ENCODE measurements at places on chromosomes 1 and 21.

GRCh38 chr1:189960769-189961168 lies 516.9 kb downstream of the BRINP3 start:
- DNase-seq: no peak

DNA sequence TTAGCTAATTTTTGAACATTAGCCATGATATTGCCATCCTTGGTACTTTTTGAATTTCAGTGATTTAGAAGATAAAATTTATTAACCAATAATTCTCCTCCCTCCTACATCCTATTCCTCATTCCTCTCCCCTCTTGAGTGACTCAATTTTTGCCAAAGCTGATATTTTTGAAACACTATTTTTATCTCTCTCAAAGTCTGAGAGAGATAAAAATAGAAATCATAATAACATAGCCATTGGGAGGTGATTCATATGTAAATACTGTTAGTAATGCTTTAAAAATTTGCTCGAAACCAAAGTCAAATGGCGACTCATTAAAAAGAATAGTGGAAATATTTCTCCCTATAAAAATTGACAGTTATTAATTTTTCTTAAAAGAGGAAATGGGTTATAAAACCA lies 97.4 kb downstream of the PATJ start:
- DNase-seq: no peak

GRCh38 chr1:93559045-93559444 lies 111.1 kb downstream of the FNBP1L start:
- no peak for DNase-seq

DNA sequence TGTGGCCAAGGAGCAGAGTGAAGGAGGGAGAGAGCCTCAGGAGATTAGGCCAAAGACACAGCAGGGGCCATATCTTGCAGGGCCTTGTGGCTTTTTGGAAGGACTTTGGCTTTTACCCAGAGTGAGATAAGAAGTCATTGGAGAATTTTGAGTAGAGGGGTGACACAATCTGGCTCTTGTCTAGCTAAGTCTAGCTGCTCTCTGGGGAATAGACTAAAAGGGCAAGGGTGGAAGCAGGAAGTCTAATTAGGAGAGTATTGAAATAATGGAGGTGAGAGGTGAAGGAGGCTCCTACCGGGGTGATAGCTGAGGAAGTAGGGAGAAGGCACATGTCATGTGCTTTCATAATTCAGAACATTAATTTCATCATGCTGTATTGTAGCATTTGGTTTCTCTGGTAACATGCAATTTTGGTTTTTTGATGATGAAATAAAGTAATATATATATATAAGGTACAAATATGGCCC lies 34.3 kb upstream of the KCNA3 start:
- DNase-seq: no peak

GRCh38 chr1:159201642-159202041 lies 3.0 kb upstream of the ACKR1 start:
- no peak for DNase-seq

DNA sequence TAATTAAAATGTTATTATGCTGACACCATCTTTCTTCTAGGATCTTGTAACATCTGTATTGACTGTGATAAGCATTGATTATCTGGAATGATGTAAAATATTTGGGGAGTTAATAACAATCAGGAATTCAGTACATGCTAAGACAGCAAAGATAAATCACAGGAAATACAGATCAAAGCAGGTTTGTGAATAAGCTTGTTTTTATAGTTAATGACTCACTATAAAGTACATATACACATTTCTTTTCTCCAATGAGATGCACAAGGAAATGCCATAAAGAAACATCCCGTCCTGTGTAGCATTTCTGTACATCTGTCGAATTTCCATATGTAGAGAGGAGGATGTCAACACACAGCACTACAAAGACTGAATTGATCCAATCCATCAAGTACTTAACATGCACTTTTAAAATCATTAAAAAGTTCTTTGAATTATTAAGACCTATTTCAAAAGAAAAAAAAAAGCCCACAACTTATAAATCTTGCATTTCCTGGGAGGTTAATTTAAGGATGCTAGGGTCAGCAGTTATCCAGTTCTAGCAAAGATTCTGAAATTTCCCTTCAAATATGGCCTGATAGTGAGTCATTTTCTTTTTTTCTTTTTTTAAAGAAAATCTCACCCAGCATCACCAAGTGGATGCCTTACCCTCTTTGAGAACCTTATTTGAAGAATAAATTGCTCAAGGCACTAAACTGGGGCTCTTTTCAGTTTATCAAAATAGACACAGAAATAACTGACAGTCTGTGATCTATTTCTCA lies 243.2 kb upstream of the NR5A2 start:
- DNase-seq: no peak

DNA sequence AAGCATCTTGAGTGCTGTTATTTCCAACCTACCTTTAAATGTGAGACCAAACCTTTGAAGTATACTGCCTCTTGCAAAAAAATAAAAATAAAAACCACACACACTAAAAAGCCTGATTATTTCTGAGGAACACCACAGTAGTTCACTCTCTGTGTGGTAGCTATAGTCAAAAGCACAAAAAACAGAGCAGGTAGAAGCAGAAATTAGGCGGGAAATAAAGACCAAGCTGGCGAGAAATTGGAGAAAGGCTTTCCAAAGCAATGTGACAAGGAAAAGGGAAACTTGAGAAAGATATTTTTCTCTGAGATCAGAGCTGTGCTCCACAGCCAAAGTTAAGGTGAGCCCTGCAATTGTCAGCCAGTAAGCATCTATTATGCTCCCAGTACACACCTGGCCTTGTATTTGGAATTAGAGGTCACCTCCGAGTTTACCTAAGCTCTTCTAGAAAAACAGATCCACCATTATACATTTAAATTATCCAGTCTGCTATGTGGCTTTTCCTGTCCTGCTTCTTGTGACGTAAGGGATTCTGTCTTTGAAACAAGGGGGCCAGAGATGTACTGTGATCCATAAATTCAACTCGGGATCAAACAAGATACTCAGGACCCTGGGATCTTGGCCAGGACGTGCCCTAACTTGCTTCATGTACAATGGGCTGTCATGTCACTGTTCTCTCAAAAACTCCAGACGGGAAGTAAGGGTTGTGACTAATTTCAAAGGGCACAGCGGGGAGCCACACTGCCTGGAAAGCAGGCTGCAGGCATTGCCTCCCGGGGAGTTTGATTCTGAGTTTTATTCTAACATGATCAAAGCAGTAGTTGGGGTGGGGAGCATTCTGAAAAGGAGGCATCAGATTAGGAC lies 39.8 kb upstream of the RAB4A start:
- peak; percentile 80 for DNase-seq

DNA sequence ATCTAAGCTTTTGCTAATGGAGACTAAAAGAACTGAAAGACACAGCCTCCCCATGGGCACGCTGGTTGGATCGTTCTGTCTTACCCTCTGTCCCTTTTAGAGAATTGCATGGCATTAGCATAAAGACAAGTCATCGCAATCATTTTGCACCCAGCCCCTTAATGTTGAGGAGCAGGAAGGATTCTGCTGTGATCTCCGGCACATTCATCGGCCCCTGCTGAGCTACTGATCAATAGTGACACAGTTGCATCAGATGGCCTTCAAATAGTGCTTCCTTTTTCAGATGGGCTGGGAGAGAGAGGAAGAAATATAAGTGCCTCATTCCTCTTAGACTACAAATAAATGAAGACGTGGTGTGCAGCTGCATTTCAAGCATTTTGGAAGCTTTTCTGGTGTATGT lies 75.4 kb downstream of the NOS1AP start:
- no peak for DNase-seq

DNA sequence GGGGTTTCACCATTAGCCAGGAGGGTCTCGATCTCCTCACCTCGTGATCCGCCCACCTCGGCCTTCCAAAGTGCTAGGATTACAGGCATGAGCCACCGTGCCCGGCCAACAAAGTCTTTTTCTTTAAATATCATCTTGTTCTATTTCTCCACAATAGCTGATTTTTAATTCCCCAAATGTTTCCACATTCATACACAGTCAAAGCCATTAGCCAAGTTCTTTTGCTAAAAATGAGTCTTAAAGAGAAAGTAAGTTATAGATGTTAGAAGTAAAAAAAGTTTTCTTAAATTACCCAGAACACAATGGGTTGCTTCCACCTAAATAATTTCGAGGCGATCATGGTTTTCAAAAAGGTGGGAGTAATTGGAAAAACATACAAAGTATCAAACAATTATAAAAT lies 30.6 kb downstream of the C2CD2 start:
- DNase-seq: no peak

DNA sequence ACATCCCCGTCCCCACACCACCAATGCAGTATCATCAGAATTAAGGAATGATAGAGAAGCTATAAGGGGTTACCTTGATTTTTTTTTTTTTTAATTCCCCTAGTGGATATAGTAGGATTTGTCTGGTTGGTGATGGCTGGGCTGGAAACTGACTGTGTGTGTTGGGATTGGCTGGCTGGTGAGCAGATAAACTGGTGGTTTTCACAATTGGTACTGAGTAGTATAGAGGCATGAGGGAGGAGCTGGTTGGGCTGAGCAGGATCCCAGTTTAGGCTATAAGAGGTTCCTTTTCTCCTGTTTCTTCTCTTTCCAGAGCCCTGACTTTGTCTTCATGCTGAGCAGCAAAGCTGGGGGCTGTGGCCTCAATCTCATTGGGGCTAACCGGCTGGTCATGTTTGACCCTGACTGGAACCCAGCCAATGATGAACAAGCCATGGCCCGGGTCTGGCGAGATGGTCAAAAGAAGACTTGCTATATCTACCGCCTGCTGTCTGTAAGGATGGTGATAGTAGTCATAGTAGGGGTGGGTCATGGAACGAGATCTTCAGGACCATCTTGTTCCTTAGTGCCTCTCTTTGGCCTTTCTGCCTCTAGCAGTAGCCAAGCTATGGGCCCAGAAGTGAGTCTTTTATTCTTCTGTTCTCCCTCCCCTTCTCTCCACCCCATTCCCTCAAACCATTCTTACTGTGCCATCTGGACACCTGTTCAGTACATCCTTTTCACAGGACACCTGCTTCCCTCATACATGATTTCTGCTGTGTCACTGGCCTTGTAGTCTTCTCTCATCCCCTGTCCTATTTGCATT lies 26.9 kb downstream of the RAD54L start:
- no peak for DNase-seq

DNA sequence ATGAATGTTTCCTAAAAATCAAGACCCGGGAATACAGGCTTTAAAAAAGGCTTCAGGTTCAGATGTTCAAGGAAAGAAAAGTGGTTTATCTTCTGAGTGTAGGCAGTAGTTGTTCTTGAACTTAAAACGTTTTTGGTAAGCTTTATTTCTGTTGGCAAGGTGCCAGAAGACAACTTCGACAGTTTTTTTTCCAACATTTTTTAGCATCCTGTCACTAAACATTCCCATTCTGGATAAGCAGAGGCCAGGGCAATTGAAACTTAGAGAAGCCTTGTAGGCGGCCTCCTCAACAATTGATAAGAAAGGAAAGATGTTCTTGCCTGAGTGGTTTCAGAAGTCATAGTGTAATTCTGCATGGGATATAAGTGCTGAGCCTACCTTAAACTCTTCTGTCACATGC lies 66.7 kb downstream of the PATJ start:
- no peak for DNase-seq

DNA sequence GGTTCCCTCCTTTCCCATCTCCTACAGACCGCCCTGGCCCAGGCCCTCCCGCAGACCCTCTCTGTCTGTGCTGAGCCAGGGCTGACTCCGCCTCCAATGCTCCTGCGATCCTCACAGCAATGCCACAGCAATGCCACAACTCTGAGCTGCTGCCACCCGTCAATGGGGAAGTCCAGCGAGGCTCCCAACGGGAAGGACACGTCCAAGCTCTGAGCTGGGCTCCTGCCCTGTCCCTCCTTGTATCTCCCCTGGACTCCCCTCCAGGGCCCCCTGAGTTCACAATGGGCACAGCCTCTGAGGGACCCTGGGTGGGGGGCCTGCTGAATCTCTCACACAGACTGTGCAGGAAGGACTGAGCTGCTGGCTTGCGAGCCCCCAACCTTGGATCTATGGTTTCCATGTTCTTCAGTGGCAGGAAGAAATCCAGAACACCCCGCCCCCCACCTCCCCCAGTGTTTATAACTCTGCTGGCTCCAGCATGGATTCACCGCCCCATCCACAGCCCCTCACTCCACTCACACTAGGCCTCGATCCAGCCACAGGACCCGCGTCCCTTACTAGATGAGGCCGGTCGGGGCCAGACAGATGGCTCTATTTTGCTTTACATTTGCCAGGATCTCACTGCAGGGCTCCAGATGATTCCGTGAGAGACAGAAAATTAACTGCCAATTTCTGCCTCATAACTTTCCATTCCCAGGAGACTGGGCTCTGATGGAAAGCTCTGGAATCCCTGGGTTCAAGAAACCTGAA lies 338.0 kb downstream of the MATN1 start:
- DNase-seq: no peak

DNA sequence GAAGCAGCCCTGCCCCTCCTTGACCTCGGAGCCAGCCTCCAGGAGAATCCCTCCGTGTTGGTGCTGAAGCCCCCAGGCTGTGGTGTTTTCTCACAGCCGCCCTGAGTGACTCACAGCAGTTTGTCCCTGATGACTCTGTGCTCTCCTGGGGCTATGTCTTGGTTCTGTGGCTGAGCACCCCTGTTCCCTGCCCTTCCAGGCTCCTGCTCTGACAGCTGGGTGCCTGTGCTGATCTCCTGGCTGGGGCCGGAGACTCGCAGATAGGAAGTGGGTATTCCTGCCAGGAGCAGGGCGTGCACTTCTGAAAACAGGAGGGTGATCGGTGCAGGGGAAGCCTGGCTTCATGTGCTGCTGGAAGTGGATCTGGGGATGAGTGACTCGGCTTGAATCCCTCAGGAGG lies 34.5 kb downstream of the POFUT2 start:
- peak; percentile 7 for DNase-seq

DNA sequence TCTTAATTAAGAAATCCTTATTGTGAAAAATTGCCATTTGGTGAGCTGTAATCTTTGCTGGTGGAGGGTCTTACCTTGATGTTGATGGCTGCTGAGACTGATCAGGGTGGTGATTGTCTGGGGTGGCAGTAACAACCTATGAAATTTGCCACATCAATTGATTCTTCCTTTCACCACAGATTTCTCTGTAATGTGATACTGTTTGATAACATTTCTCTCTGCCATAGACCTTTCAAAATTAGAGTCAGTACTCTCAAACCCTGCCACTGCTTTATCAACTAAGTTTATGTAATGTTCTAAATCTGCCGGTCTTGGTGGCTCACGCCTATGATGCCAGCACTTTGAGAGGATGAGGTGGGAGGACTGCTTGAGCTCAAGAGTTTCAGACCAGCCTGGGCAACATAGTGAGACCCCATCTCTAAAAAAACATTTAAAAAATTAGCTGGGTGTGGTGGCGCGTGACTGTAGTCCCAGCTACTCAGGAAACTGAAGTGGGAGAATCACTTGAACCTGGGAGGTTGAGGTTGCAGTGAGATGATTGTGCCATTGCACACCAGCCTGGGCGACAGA lies 5.0 kb downstream of the KPNA6 start:
- no peak for DNase-seq
